NCI-H2171 (cell line): ENCODE measurements at places on chromosomes 2 and 18.

DNA sequence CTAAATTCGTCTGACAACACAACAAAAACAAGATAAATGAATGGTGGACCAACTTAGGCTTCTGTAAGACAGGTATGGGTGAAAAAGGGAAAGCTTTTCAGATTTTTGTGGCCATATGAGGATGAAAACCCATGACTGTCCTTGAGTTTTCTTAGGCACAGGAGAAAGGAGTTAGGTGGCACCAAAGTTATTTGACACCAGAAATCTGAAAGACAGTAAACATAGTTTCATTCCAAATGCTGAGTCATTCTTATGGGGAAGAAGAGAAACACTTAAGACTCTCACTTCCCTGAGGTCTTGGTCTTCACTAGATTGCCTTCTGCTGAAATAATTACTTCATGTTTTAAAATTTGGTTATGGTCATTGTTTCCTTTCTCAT, 5.2 kb upstream of the GPD2 start:
- DNase-seq = no peak

DNA sequence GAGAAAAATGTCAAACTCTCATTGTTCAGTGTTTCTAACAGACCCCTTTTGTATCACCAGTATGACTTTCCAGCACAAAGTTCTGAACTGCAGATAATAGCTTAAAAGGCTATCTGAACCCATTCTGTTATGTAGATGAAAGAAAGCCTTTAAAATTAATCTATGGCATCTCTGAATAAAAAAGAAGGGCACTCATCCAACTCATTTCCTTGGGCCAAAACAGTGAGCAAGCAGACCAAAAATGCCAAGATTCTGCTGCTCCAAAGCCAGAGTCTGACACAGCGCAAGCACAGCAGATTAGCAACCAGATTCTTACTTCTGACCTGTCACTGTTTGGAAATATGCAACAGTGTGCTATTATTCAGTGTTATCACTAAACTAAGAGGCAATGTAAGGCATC, 22.6 kb upstream of the ITGA6 start:
- DNase-seq = no peak

DNA sequence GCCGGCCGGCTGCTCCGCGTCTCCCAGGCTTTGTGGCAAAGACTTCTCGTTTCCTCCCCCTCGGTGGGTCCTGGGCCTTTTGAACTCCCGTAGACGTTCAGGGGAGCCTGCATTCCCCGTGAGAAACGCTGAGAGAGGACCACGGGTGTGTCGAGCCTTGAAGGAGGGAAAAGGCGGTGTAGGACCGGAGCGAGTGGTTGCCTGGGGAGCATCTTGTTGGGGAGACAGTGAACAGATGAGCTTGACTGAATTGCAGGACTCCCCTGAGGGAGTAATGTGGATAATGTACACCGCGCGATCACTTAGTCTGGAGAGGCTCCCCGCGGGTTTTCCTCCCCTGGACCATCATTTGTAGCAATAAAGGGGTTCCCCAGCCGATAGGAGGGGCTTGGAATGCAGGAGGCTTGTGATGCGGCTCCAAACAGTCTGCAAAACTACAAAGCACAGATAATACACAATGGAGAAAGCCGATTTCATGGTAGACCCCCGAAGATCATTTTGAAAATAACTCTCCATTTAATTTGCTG, 769 bp downstream of the ALMS1 start:
- peak; percentile 71 for DNase-seq

- no peak for DNase-seq
Observed at GRCh38 chr2:111031546-111032478, 88.9 kb upstream of the BCL2L11 start.

DNA sequence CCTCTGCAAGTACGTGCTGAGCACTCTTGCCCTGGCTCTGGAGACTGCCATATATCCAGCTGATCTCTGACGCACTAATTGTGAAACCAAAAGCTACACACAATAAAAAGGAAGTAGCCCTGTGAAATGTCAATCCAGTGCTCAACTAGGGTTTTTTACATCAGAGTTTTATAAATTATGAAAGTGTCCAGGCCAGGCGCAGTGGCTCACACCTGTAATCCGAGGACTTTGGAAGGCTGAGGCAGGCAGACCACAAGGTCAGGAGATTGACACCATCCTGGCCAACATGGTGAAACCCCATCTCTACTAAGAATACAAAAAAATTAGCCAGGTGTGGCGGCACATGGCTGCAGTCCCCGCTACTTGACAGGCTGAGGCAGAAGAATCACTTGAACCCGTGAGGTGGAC, 24.5 kb upstream of the PEX13 start:
- no peak for DNase-seq

DNA sequence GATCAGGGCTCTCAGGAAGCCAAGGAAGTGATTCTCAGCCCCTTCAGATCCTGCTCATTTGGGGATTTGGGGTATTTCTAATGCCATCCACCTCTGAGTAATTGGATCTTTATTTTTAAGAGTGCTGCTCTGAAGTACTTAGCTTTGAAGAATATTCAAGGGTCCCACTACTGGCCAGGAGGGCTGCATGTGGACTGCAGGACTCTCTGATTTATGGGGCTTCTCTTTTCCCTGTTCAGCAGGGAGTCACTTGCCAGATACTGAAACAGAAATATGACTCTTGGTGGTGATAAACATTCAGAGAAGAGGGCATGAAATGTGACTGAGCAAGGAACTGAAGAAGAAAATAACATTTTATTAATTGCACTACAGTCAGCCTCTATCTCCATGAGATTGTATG, 138.5 kb downstream of the MTX2 start:
- DNase-seq = no peak

GRCh38 chr18:75408554-75409506, 18.7 kb downstream of the SMIM21 start:
- no peak for DNase-seq

GRCh38 chr2:54469484-54470053, 13.4 kb downstream of the SPTBN1 start:
- DNase-seq = no peak

- DNase-seq = no peak
Observed at GRCh38 chr2:66834859-66835258, 399.9 kb downstream of the MEIS1 start.

- DNase-seq = no peak
Observed at GRCh38 chr2:58532641-58533040, 291.5 kb upstream of the FANCL start.

- no peak for DNase-seq
Observed at GRCh38 chr2:168789776-168790175, 12.7 kb upstream of the NOSTRIN start.

DNA sequence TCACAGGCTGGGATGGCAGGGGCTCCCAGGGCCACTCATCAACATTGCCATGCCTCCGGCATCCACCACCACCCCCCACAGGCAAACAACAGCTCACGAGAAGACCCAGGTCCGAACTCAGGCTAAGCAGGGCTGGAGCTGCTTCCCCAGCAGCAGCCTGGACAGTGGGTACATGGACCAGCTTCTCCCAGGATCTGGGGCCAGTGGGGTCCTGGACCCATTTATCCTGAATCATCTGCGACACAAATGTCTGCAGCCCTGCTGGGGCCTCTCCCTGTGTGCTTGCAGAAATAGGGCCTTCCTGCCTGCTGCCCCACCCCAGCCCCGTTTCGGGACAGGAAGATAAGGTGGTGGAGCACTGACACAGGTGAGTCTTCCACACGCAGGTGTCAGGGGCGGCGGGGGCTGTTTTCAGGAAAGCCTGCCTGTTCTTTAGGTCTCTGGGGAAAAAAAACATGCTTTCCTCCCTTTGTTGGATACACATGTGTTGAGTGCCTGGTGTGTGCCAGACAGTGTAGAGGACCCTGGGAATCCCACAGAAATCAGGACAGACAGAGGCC, 4.5 kb downstream of the PRLH start:
- no peak for DNase-seq

- no peak for DNase-seq
Observed at GRCh38 chr18:78074400-78075020, 824.9 kb downstream of the GALR1 start.

GRCh38 chr2:59168766-59169165, 927.6 kb upstream of the FANCL start:
- no peak for DNase-seq

GRCh38 chr2:37005118-37005868, 39.0 kb upstream of the STRN start:
- no peak for DNase-seq

GRCh38 chr2:237643582-237644380, 16.4 kb downstream of the LRRFIP1 start:
- DNase-seq = no peak

DNA sequence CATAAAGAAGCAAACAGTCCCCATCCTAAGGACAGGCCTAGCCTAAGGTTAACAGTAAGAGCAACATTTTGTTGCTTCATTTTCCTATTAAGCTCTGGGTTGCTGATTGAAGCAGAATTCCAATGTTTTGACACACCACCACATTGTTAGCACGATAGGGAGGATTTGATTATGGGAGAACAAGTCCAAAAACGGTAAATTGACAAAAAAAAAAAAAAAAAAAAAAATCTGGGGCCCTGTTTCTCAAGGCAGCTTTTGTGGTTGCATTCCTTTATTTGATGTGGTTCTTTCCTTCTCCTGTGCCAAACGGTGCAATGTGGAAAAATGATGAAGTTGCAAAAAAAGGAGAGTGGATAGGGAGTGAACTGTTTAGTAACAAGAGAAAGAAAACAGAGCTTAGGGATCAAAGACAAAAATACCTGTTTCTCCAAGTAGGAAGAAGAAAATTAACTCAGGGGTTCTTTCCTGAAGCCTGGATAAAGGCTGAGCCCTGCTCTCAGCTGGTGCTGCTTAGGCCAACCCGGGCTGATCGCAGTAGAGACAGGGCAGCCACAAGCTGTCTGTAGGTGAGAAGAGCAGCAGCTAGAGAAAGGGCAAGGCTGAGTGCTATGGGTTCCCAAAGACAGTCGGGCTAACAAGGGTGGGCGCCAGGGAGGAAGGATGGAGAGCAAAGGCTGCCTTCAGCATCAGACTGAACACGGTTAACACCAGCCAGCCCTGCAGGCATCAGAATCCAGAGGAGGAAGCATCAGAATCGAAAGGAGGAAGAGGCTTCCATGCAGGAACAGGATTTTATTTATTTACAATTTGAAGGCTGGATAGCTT, 167.8 kb upstream of the FOSL2 start:
- no peak for DNase-seq

- DNase-seq = no peak
Observed at GRCh38 chr2:27672723-27673486, 9.2 kb downstream of the SLC4A1AP start.

- DNase-seq = no peak
Observed at GRCh38 chr2:189467160-189467559, 25.9 kb downstream of the WDR75 start.

DNA sequence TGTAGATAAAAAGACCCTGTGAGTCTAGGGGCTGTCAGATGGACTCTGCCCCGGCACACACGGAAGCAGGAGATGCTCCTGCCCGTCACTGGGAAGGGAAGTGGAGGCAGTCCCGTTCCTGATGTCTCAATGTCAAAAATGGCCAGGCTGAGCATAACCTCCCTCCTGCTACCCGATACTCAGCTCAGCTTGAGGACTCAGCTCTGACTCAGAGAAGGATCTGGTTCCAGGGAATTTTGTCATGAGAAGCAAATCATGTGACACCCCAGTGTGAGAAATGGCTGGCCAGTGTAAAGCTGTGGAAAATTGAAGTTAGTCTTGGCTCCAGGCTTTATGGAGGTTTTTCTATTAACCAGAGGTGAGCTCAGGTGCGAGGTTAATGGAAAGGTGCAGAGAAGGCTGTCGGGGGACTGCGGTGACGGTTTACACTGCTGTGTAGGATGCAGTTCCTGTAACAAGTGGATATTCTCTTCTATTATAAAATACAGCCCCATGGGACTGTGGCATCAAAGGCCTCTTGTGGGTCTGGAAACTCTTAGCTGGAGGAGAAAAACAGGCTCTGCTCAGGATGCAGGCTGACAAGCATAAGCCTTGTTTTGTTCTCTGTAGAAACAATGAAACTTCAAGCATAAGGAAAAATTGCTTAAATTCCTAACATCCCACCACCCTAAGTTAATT, 24.7 kb upstream of the AGAP1 start:
- no peak for DNase-seq

DNA sequence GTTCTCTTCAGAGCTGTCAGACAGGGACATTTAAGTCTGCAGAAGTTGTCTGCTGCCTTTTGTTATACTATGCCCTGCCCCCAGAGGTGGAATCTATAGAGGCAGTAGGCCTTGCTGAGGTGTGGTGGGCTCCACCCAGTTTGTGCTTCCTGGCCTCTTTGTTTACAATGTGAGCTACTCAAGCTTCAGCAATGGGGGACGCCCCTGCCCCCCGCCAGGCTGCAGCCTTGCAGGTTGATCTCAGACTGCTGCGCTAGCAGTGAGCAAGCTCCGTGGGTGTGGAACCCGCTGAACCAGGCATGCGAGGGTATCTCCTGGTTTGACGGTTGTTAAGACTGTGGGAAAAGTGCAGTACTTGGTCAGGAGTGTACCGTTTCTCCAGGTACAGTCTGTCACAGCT, 24.0 kb upstream of the PAIP2B start:
- DNase-seq = no peak

DNA sequence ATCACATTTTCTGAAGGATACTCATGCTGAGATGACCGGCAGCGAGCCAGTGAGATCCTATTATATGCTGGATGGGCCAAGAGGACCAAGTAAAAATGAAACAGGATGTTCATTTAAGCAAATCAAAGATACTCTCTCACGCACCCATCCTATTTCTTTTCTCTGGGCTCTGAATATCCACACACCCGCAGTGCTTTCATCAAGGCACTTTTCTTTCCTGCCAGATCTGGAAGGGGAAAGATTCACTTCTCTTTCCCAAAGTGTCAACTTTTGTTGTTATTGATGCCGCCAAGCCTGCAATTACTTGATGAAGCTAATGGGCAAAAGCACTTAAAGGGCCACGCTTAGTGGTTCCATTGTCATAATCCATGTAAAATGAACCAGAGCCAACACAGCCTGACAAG, 191.9 kb upstream of the CHAC2 start:
- no peak for DNase-seq

DNA sequence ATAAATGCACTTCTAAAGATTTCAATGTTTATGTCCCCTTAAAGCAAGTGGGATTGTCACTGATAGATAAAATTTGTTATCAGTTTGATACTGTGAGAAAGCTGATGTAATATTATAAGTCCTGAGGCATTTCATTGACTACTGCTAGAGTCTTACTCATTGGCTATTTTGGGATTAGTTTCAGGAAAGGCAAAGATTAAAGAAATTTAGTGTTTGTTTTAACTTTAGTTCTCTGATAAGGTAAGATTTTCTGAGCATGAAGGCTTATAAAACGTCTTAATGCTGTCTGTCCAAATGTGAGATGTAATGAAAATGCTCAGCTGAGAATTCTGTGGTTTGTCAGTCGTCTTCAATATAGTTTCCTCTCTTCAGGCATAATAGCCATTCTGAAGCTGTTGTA, 886.4 kb upstream of the CDH2 start:
- DNase-seq = no peak

GRCh38 chr2:121562269-121563176, 31.8 kb downstream of the RNU4ATAC start:
- no peak for DNase-seq
